BJ (cell line): ENCODE measurements at places on chromosomes 12 and 14.

- DNase-seq = no peak
Measured at GRCh38 chr14:92686900-92687427, 61.5 kb downstream of the LGMN start.

DNA sequence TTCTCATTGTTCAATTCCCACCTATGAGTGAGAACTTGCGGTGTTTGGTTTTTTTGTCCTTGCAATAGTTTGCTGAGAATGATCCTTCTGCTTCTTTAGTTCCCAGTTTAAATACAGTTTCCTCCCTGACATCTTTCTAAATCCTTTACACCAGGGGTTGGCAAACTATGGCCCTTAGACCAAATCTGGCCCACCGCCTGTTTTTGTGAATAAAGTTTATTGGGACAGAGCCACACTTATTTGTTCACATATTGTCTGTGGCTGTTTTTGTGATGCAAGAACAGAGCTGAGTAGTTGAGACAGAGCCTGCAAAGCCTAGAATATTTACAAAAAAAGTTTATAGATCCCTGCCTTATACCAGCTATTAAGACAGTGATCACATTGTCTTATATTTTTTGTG, 53.7 kb downstream of the SERPINA10 start:
- no peak for DNase-seq

DNA sequence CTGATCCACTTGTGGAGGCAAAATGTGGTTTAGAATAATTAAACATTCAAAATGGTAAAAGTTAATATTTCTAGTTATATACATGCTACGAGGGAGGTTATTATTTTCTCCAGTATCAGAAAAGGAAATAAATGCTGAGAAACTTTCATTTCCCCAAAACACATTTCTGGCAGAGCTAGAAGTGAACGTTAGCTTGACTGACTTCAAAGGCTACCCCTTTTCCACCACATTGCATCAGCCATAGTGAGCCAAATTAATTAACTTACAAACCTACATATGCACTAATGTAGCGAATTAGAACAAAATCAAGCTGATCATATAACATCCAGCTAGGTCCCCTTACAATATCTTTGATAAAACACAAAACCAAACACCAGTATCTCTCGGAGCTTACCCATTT, 49.3 kb upstream of the RERGL start:
- DNase-seq = no peak

DNA sequence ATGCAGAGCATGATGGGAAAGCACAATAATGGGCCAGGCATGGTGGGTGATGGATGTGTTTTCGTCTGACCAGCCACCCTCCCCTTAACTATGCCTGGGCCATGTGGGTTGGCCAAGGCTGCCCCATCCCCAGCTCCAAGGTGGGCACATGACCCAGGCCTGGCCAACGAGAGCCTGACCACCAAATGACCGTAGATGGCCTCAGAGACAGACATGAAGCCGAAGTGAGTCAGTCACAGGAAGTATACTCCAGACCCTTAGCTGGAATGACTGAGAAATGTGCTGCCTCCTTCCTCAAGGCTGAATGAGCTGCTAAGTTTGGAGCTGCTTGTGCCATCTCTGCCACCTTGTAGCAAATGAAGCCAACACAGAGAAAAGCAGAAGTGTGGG, 233.6 kb downstream of the BCL11B start:
- no peak for DNase-seq

DNA sequence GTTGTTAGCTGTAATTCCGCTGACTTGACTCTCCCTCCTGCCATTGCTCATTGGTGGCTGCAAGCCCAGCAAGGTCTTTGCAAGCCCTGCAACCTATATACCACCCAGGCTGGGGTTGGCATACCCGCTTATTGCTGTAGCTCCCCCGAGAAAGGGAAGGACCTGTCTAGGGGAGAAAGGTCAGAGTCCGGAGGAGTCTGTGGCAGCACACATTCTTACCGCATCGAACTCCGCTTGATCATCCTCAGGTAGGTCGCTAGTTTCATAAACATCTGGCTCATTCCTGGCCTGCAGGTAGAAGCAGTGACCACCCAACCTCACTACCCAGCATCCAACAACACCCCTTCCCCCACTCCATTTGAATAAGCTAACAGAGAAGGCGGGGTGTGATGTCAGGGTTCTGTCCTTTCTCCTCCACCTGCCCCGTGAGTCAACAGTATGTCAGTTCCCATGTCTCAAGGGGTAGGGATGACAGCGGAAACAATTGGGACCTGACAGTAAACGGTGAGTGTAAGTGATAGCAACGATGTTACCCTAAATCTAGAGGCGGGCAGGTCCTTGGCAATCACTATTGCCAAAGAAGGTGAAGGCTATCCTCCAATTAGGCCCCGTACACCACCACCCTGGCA, 1.1 kb downstream of the DCTN2 start:
- DNase-seq = no peak

- no peak for DNase-seq
Measured at GRCh38 chr12:22321638-22322037, 12.9 kb downstream of the ST8SIA1 start.

DNA sequence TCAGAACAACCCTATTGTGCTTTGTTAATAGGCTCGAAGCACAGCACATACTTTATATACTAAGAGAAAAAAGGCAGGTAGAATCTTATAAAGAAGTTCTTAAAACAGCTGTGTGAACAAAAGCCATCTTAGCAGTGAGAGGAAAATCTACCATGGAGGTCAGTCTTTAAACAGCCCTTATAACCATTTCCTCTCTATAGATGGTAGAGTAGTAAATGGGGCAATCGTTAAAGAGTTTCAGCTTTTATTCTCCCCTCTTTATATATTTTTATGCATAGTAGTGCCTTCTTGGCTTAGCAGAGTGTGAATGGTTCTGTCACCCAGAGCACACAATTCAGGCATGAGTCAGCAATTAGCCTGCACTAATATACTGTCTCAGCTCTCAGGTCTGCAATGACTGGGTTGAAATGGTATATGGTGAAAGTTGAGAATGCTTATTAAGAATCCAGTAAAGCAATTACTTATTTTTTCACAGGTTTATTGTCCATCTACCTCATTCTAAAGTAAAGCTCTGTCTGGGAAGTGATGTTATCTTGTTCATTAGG, 305.0 kb downstream of the NELL2 start:
- DNase-seq = no peak

DNA sequence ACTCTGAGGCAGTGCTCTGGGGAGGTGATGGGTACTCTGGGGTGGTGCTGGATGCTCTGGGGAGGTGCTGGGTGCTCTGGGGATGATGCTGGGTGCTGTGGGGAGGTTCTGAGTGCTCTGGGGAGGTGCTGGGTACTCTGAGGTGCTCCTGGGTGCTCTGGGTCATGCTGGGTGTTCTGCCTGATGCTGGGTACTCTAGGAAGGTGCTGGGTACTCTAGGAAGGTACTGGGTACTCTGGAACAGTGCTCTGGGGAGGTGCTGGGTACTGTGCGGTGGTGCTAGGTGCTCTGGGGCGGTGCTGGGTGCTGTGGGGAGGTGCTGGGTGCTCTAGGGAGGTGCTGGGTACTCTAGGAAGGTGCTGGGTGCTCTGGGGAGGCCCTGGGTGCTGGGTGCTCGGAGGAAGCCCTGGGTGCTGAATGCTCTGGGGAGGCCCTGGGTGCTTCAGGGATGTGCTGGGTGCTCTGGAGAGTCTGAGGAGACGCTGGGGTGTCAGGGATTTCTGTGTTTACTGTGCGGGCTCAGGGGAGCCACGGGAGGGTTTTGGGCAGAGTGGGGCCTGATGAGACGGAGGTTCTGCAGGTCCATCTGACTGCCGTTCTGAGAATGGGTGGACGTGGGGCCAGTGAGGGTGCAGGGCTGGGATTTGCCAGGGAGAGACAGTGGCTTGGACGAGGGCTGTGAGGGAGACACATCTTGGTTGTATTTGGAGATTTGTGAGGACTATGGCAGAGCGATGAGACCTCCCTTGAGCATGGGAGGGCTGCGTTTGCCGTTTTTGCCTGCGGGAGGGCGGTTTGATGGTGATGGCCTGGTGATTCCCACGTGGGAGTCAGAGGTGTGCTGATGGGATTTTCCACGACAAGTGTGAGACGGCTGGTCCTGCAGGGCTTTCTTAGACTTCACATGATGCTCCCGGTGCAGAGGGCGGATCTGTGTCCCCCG, 30.0 kb downstream of the MMP17 start:
- no peak for DNase-seq

GRCh38 chr14:100120522-100121269, 38.7 kb downstream of the DEGS2 start:
- DNase-seq = no peak

DNA sequence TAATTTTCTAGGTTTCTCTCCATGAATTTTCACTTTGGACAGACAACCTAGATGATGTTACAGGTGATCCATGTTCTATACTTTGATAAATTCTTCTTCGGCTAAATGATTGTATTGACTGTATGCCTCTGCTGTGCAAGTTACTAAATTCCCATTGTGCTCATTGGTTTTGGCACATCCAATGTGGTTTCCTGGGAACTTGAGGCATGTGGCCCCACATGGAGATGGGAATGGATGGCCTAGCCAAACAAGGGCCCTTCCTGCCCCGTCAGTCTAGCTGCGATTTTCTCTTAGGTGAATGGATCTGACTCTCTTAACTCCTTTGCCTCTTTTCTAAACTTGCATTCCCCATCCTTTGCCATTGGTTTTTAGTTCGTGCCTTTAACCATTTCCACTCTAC, 186.2 kb downstream of the PELI2 start:
- DNase-seq = no peak

DNA sequence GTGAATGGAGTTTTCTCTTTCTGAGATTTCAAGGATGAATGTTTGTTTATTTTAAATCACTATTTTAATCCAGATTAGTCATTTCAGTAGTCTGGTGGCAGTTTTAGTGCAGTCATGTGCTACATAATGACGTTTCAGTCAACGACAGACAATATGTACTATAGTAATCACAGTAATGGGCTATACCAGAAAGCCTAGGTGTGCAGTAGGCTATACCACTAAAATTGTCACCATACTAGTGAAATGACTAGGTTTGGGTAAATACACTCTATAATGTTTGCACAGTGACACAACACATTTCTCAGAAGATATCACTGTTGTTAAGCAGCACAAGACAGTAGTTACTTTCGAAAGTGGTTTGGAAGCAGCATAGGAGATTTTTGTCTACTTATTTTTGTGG, 203.1 kb downstream of the ETNK1 start:
- DNase-seq = no peak

DNA sequence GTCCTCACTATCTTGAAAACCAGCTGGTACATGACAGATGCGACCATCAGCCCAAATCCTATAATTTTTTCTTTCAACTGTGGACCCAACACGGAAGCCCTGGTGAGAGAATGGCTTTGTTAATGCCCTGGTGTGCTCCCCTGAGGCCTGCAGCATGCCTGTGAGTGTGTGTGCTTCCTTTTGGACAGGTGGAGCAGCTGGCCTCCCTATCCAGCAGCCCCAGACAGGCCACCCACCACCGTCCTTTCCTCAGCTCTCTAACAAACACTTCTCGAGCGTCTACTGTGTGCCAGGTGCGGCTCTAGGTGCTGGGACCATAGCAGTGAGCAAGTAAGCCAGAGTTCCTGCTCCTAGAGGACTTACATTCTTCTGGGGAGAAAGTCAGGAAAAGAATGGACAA, 78.9 kb upstream of the GZMB start:
- DNase-seq = no peak

- DNase-seq = no peak
Measured at GRCh38 chr14:106538201-106538600, 1011.8 kb downstream of the TMEM121 start.

GRCh38 chr14:73936548-73936947, 13.3 kb downstream of the FAM161B start:
- DNase-seq = no peak

GRCh38 chr12:4450551-4451112, 5.0 kb upstream of the FGF6 start:
- DNase-seq = no peak
